ENCODE measurements at places on chromosomes 6 and 20.

DNA sequence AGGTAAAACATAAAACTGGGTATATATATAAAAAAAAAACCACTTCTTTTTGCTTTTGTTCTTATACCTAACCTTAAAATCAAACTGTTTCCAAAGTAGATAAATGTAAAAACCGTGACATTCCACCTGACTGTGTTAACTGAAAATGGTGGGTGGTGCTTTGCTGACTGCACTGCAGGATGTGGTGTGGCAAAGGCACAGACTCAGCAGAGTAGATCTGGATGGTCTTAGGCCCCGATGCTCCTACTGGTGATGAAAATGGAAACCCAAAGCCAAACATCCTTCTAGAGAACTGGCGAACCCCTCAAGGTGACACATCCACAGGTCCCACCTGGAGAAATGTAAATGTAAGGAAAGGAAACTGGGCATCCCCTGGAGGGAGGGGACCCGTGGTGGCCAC, 8.9 kb downstream of the TGIF2 start:
- DNase-seq, result no peak

DNA sequence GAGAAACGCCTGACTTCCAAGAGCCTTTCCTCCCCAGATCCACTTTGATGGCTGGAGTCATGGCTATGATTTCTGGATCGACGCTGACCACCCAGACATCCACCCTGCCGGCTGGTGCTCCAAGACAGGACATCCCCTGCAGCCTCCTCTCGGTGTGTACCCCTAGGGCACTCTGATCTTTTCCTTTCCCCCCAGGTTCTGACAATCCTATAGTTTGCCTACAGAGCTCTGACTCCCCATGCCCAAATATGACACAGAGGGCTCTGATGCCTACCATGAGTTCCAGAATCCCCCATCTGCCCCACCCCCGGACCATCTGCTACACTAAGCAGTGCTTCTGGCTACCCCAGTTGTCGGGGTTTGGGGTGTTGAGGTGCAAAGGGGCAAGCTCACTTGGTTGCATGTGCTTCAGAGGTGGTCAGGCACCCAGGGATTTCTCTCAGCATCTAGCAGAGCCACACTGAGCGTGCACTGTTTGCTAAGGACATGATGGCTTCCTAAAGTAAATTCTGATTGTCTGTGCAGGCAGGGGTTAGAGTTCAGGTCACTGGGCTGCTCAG, 24.0 kb upstream of the SGK2 start:
- DNase-seq, result no peak

GRCh38 chr6:115319823-115320222, 740.9 kb downstream of the FRK start:
- DNase-seq, result no peak

- DNase-seq, result no peak
Measured at GRCh38 chr6:122452509-122452908, 19.1 kb downstream of the SERINC1 start.

- no peak for DNase-seq
Measured at GRCh38 chr6:44305200-44305725, 7.9 kb downstream of the AARS2 start.

DNA sequence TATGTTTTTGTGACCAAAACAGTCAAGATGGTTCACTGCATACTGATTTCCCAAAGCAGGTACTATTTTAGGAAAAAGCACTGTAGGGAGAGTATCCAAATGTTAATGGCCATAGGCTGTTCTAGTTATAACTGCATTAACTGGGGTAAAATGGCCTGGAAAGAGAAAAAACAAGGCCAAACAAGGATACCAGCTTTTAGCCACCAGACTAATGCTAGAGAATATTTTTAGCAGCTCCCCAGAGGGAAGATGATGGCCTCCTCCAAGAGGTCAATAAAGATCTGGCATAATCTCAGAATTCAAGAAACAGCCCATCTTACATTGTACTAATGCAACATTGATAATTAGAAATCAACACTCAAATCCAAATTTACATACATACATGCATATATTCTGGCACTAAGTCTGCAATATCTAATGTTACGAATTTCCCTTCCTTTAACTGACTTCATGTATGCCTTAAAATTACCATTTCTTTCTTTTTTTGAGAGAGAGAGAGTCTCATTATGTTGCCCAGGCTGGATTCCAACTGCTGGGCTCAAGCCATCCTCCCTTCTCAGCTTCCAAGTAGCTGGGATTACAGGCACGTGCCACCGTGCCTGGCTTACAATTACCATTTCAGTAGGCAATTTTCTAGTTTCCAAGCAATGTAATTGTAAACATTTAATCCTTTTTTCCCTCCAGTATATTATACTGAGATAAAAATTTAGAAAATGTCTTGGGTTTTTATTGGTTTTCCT, 9.3 kb downstream of the COX7A2 start:
- DNase-seq, result no peak

DNA sequence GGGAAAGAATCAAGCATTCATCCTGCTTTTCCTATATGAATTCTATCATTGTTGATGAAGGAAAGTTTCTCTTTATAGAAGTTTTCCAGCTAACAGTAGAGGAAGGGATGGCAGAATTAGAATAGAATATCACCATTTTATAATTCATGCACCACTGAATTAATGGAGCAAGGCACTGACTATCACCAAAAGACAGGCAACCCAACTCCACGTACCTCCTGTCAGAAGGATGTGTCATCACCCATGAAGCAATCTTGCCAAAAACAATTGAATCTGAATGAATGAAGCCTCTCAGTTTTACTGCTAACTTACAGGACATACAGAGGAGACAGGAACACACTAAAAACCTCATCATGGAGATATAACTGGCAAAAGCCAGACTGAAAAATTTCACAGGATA, 122.4 kb downstream of the NFATC2 start:
- no peak for DNase-seq

DNA sequence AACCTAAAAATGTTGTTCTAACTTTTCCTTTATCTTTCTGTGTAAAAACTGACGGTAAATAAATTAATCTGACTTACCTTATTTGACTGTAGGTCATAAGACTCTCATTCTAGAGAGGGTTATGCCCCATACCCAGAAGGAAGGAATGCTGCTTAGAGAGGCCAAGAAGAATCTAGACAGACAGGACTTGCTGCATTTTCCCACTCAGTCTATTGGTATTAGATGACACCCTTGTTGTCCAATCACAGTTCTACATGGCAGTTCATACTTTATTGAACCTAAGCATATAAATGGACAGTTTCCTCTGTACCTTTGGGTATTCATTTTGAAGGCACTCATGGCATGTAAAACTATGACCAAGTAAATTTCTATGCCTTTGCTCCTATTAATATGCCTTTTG, 359.6 kb upstream of the ID4 start:
- peak; percentile 97 for DNase-seq

- no peak for DNase-seq
Measured at GRCh38 chr6:47098570-47098993, 56.5 kb upstream of the ADGRF1 start.

GRCh38 chr20:38095017-38095686, 61.6 kb downstream of the RPRD1B start:
- DNase-seq, result no peak

Data from trophoblast cell (in vitro differentiated cells and primary cell).